Activated CD4-positive, alpha-beta T cell treated with anti-CD3 and anti-CD28 coated beads, Interleukin-2, amount 50 U/mL, for 48 hours (primary cell): ENCODE measurements at places on chromosomes 13 and 19.

DNA sequence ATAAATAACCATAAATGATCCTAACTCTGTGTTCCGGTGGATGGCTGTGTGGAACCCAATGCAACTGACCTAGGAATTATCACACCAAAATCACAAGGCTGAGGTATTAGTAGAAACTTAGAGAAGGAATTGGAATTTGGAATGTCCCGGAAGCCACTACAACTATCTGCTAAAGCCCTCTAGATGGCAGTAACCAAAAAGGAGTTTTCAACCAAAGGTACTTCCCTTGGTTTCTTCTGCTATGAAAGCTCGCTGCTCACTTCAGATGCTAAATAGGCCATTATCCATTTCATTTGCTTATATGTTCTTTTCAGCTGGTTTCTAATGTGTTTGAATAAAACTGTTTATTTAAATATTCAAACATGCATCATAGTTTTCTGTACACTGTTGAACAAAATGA, 1589.1 kb upstream of the SPRY2 start:
- DNase-seq = no peak

DNA sequence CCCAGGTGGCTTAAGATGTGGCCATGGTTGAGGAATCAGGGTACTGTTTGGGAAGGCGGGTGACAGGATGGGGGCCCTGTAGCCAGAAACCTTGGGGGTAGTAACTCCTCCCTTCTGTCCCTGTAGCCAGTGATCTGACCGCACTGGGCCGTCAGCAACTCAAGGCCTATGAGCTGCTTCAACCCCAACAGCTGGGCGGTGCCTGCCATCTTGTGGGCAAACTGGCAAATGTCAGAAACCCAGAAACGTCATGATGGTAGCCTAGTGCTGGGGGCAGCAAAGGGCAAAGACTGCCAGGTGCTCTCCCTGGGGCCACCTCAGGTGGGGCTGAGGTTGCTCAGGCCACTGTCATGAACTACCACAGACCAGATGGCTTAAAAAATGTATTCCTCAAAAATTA, 3.5 kb downstream of the COPE start:
- peak; percentile 34 for DNase-seq

GRCh38 chr19:11657307-11657706, 60.0 kb downstream of the ZNF627 start:
- DNase-seq = no peak

DNA sequence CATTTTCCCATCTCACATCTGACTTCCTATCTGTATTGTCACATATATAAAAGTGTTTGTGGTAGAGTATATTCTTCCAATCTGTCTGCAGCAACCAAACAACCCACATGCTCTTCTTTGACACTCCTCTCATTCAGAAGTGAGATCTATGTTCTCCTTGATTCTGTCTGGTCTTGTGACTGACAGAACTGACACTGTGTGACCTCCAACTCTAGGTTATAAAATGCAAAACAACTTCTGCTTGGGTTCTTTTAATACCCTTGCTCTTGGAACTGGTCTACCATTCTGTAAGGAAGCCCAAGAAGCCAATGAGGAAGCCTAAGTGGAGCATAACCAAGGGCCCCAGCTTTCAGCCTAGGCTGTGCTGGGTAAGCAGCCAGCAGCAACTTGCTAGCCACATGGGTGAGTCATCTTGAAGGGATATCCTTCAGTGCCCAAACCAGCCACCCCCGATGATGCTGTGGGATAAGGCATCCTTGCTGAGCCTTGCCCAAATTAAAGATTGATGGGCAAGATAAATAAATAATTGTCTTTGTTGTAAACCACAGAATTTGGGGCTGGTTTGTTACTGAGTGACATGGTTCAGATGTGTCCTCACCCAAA, 18.4 kb upstream of the ITM2B start:
- no peak for DNase-seq

DNA sequence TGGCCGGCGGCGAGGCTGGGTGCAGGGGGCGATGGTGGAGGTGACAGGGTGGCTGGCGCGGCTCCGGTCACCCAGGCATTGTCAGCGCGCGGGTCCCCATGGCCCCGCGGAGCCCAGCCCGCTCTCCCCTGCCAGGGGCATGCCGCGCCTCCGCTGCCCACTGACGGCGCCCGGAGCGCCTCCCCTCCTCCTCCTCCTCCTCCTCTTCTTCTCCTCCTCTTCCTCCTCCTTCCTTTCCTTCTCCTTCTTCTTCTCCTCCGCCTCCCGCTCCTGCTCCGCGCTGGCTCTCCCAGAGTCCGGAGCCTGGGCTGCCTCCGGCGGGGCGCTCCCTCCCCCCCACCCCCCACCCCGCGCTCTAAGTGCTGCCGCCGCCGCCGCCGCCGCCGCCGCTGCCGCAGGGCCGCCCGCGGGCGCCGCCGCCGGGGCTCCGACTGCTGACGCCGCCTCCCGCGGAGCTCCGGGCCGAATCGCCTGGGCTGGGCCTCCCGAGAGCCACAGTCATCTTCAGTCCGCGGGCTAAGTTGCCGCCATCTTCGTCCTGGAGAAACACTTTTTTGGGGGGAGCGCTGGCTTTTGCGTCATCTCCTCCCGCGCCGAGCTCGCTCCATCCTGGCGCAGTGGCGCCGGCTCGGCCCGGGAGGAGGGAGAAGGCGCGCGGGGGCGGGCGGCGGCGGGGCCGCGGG, 348.3 kb downstream of the LIG4 start:
- no peak for DNase-seq

- no peak for DNase-seq
Observed at GRCh38 chr13:94269557-94269956, 209.9 kb downstream of the DCT start.

DNA sequence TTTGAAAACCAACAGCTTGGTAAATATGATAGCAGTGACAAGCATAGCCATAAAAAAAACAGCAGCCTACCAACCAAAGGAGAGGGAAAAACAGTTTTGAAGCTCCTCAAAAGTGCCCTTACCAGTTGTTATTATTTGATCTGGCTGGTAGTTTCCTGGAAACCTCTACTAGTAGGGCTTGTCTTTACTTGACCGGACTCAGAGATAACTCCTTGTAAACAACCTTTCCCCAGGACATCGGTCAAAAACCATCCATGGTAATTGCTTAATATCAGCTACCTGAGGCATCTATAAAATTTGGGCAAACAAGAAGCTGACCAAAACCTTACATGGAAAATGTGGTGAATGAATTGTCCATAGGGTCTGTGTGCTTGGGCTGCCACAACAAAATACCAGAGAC, 210.9 kb downstream of the FGF14 start:
- DNase-seq = no peak

- DNase-seq = no peak
Observed at GRCh38 chr13:82412749-82413148, 1469.5 kb downstream of the SLITRK1 start.

GRCh38 chr13:21069561-21070004, 8.2 kb upstream of the LATS2 start:
- no peak for DNase-seq

GRCh38 chr13:73321043-73321442, 262.2 kb downstream of the KLF5 start:
- no peak for DNase-seq

DNA sequence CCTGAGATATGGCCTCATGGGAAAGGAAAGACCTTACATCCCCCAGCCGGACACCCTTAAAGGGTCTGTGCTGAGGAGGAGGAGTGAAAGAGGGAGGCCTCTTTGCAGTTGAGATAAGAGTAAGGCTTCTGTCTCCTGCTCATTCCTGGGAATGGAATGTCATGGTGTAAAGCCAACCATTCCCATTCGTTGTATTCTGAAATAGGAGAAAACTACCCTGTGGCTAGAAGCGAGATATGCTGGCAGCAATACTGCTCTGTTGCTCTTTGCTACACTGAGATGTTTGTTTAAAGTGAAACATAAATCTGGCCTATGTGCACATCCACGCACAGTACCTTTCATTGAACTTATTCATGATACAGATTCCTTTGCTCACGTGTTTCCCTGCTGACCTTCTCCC, 783 bp upstream of the ZNF587B start:
- DNase-seq = no peak

DNA sequence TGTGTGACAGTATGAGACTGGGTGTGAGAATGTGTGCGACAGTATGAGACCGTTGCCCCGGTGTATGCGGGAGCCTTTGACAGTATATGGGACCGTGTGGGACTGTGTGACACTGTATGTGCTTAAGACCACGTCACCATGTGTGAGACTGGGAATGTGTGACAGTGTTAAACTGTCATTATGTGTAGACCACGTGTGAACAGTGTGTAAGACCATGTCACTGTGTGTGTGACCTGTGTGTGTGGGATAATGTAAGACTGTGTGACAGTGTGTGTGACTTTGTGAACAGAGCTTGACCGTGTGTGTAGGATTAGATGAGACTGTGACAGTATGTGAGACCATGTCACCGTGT, 549 bp downstream of the ZNF583 start:
- DNase-seq = no peak

GRCh38 chr13:79448413-79448812, 32.5 kb upstream of the NDFIP2 start:
- DNase-seq = no peak

- DNase-seq = no peak
Observed at GRCh38 chr19:24081056-24081455, 5.9 kb upstream of the ZNF254 start.
